ENCODE measurements at places on chromosomes 5 and 9.
A peak's percentile ranks its signal among the peaks of the same experiment; 100 is the strongest.

- DNase-seq, result no peak
Measured at GRCh38 chr9:136654820-136655535, 7.7 kb upstream of the EGFL7 start.

DNA sequence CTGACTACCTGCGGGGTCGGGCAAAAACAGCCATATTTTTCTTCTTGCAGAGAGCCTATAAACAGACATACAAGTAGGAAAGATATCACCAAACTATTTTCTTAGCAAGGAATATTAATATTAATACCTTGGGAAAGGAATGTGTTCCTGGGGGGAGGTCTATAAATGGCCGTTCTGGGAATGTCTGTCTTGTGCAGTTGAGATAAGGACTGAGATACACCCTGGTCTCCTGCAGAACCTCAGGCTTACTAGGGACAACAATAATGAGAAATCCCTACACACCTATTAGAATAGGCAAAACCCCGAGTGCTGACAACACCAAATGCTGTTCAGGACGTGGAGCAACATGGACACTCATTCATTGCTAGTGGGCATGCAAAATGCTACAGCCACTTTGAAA lies 297.2 kb downstream of the DRD1 start:
- no peak for DNase-seq

GRCh38 chr5:142119051-142119625 lies 10.6 kb downstream of the NDFIP1 start:
- DNase-seq, result no peak

- no peak for DNase-seq
Measured at GRCh38 chr5:167167191-167167795, 1124.2 kb upstream of the WWC1 start.

DNA sequence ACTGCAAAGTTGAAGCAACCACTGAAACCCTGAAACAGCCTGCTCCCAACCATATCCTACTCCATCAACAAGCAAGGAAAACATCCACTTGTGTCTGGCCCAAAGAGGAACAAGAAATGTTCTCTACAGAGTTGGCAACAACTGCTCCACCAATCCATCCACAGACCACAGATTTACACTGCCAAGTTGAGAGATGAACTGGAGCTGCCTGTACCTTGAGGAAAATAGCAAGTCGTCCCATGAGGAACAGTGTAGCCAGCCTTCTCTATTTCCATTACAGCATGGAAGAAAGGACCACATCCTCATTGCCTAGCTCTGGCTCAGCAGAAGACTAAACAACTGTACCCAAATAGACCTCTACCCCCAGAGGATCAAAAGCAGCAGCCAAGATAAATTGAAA lies 60.4 kb downstream of the DEPDC1B start:
- no peak for DNase-seq

DNA sequence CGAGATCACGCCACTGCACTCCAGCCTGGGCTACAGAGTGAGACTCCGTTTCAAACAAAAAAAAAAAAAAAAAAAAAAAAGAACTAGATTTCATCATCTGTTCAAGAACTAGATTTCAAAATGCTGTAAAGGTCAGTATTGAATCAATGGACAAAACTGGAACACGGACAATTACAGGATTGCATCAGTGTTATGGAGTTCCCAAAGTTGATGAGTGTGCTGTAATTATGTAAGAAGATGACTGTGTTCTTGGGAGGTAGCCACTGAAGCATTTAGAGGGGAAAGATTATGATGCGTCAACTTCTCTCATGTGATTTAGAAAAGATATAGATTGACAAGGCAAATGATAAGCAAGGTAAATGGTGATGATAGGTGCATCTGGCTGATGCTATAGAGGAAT lies 6.5 kb downstream of the FAM240B start:
- no peak for DNase-seq

GRCh38 chr5:129477532-129477931 lies 17.4 kb downstream of the ADAMTS19 start:
- no peak for DNase-seq

DNA sequence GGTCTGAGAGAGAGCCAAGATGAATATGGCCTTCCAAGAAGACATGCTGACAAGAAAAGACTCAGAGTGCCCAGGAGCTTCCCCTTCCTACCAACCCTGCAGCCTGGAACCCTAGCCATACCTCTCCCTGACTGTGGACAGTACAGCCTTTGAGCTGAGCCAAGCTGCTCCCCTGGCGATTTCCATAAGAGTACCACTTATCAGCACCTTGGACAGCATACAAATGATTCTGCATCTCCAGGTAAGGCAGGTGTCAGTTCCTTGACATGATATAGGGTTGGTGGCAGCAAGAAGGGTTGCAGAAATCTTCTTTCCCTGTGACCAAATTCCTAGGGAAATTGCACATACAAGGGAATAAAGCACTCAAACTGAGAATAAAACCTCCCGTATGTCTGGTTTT lies 58.3 kb downstream of the MFAP3 start:
- DNase-seq, result no peak

DNA sequence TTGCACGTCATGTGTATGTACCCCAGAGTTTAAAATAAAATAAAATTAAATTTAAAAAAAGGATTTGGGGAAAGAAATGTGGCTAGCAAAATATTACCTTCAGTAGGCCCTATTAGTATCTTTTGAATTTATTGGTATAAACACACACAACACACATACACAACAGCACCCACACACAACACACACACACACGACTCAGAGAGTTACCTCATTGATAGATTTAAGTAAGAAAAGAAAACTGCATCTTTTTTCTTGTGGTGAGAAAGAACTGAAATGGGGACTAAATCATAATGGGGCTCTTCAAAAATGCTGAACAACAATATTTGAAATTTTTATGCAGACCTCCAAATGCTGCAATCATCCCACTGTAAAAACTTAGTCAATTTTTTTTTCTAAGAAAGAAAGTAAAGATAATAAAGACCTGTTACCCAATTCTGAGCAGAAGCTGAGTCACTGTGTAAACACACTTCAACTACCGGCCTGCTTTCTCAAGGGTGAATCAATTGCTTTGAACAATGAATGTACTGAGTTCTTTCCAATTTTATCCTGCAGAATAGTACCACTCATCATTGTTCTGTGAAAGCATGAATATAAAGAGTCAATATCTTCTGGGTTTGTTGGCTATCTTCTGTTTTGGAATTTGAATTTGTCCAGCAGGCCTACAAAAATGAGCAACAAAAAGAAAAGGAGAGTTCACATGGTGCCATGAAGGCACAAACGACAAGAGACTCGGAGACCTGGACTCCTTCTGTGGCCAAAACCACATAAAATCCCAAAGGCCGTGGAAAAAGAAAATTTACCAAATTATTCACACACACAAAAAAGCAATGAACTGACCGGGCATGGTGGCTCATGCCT lies 57.9 kb upstream of the CCNG1 start:
- no peak for DNase-seq

GRCh38 chr9:77011973-77012821 lies 7.3 kb upstream of the FOXB2 start:
- DNase-seq, result peak; percentile 86

GRCh38 chr5:143533978-143534760 lies 130.7 kb upstream of the NR3C1 start:
- no peak for DNase-seq

GRCh38 chr5:149299451-149300054 lies 27.9 kb downstream of the AFAP1L1 start:
- peak; percentile 64 for DNase-seq

DNA sequence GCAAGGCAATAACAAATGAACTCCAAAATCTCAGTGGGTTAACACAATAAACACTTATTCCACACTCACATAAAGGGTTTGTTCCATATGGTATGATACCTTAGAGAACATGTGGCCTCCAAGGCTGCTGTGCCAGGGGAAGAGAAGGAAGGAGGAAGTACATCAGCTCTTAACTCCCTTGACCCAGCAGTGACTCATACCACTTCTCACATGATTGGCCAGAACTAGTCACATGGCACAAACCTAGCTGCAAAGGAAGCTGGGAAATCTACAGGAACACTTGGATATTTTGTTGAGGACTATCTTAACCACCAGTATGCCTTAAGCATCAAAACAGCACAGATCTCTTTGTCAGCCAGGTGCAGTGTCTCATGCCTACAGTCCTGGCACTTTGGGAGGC lies 99.3 kb downstream of the SLIT3 start:
- no peak for DNase-seq

- DNase-seq, result no peak
Measured at GRCh38 chr9:4857163-4857810, 64.5 kb downstream of the RCL1 start.
